ENCODE measurements at places on chromosomes 11 and 22.

DNA sequence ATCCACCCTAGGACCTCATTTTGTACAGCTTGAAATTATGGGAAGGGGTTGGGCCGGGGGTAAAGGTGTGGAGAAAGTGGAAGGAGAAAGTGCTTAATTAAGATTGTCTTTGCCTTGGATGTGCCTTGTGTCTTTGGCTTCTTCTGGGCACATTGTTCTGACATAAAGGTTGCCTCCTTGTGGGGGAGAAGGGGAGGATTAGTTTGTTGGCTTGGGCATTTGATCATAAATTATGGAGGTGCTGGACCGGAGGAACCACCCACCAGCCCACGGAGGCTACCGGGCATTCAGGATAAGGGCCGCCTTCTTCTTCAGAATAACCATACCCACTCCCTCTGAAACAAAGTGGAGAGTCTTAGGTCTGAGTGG, 1.3 kb downstream of the PAFAH1B2 start:
- DNase-seq = peak; percentile 54

DNA sequence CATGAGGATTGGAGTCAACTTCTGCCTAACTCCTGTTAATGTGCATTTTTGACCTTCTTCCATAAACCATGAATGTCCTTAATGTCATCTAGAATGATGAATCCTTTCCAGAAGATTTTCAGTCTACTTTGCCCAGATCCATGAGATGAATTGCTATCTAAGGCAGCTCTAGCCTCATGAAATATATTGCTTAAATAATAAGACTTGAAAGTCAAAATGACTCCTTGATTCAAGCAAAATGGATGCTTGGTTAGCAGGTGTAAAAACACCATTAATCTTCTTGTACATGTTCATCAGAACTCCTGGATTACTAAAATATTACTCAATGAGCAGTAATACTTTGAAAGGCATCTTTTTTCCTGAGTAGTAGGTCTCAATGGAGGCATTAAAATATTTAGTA, 238.5 kb upstream of the ZC3H12C start:
- DNase-seq = no peak

DNA sequence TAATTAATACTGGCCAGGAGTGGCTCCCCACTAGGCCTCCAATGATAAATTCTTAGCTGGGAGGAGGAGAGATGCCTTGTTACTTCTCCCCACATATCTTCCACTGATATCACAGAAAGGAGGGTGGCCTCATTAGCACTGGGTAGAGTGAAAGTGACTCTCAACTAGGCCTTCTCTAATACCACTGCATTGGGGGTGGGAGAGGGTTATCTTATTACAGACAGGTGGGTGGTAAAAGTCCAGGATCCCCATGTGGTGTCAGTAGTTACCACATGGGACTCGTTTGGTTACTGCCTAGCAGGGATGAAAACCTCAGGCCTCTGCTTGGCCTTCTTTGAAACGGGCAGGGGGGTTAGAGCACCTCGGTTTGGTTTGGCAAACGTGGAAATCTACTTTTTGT, 167.3 kb downstream of the UVRAG start:
- DNase-seq = no peak

- DNase-seq = no peak
Observed at GRCh38 chr11:116786966-116787365, 857 bp downstream of the ZPR1 start.

GRCh38 chr11:47375020-47375419, 3.3 kb downstream of the SPI1 start:
- no peak for DNase-seq
